Naive thymus-derived CD4-positive, alpha-beta T cell (primary cell): ENCODE measurements at places on chromosomes 5 and 9. TPM values are rescaled to one million over a fixed set of nuclear protein-coding genes. Genes with fewer than 3 reads are reported as not detected.
A peak's percentile ranks its signal among the peaks of the same experiment; 100 is the strongest.

GRCh38 chr9:107894572-107895261 is 405.1 kb upstream of the KLF4 start:
- DNase-seq: no peak

DNA sequence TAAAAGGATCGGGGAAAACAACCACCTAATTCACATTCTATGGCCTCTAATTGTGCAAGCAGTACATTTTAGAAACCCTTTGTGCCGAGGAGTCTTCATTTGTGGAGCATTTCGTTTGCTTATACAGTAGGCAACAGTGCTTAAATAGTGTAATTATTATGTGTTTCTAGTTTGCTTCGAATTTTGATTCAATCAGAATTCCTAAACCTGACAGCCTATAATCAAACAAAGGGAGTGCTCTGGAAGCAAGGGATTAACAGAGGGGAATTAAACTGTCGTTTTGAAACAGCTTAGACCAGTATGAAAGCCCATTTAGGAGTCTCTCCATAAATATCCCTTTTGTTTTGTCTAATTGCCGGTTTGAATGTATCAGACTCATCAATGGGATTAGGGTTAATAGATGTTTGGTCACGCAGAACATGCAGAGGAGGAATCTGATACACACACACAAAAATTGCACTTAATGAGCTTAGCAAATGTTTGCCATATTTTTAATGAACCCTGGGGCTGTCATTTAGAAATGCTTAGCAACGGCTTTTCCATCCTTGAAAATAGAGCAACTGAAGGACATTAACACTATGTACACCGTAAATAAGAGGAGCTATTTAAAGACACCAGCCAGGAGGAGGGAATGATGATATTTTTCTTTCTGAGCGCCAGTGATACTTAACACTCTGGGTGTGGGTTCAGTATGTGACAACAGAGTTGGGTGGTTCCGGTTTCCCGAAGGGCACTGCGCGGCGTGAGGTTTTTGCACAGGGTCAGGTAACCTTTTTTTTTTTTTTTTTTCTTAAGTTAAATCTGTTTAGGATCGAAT is 404.7 kb downstream of the TLE4 start:
- no peak for DNase-seq

GRCh38 chr5:32449262-32449661 is 4.7 kb upstream of the ZFR start:
- no peak for DNase-seq

GRCh38 chr5:73856997-73857396 is 231.0 kb downstream of the ARHGEF28 start:
- no peak for DNase-seq

DNA sequence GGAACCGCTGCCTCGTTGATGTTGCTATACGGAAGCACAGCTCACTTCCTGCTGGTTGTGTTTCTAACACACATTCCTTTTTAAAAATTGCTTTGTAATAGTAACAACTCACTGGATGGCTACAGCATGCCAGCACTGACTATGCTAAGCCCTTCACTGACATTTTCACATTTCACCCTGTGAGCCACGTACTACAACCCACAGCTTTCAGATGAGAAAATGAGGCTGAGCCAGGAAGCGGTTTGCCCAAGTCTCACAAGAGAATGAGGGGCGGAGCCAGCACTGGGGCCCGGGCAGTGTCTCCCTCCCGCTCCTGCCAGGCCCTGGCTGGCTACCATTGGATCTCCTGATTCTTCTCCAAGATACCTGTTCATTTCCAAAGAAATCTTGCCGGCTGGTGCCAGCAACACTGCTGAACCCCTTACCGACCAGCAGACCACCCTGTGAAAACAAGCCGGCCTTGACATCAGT is 38.3 kb downstream of the FAM78A start:
- DNase-seq: peak; percentile 87

DNA sequence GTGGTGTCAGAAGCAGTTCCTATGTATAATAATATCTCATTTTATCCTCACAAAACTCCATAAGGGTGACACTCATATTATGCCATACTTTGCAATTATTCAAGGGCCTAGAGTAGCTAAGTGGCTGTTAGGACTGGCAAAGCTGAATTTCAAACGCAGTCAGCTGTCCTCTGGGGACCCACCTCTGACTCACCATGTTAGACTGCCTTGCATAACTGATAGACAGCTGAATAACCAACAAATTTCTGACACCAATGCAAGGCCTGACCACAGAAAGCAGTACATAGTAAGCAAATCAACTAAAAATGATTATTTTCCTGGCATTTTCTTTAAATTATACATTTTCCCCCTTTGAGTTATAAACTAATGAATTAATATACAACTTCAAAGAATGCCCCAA is 251.6 kb upstream of the PTGER4 start:
- no peak for DNase-seq

- no peak for DNase-seq
These were observed 354.4 kb downstream of the DIRAS2 start for GRCh38 chr9:90288275-90288639.

GRCh38 chr5:5363045-5363444 is 59.4 kb upstream of the ICE1 start:
- no peak for DNase-seq

PIP5KL1 gene
- total RNA-seq: 1.4 TPM

ISOC1 gene
- 7.5 TPM for total RNA-seq

IRGM gene
- 1.7 TPM for total RNA-seq

DDX4 gene
- total RNA-seq: 0.92 and 1.2 TPM in 2 replicates

CENPP gene
- 7.5 TPM for total RNA-seq
